ENCODE measurements at places on chromosomes 3 and 15.

- no peak for DNase-seq
These were observed 39.2 kb downstream of the SLC6A11 start for GRCh38 chr3:10855083-10855870.

DNA sequence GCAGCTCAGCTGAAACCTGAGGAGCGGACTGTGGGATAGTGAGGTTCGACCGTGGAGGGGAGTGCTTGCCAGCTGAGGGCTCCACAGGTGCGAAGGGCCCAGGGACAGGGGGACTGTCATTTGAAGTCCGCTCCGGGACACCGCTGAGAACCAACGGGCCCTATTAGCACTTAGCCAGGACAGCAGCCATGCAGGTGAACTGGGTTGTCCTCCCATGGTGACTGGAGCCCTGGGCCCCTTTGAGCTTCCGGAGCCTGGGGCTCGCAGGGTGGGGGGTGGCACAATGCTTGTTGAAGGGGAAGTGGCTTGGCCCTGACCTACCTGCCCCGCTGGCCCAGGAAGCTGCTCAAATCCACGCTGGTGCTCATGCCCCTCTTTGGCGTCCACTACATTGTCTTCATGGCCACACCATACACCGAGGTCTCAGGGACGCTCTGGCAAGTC, 24.7 kb downstream of the PTH1R start:
- DNase-seq: no peak

- no peak for DNase-seq
These were observed 8.2 kb downstream of the XYLB start for GRCh38 chr3:38354588-38355330.

DNA sequence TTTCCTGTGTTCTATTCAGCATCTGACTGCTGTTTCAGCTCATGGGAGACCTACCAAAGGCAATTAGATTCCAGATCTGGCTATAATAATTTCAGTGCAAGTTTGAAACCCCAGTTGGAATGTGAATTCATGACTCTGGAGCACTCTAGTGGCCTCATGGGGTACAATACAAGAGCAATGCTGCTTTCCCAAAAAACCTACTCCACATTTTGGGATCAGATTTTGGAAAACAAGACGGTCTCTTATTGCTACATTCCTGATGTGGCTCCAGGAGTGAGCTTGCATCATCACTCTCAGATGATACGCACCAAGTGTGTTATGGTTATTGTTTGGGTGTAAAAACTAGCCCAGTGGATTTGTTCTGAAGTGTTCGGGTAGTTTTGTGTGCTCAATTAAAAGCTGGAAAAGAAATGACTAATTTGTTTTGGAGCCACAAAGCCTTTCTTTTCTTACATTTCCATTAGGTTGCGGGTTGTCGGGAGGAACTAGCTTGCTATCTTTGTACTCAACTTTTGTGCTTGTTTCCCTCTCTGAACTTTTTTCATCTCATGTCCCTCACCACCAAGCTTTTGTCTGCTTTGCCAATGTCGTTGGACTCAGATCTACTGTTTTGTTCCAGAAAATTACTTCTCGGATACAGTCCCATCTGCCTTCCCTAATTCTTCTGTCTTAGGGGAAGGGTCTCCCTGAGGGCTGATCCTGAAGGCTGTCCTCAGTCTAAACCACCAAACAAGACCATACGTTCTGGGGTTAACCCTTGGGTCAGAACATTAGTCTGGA, 272.1 kb downstream of the BBX start:
- no peak for DNase-seq

DNA sequence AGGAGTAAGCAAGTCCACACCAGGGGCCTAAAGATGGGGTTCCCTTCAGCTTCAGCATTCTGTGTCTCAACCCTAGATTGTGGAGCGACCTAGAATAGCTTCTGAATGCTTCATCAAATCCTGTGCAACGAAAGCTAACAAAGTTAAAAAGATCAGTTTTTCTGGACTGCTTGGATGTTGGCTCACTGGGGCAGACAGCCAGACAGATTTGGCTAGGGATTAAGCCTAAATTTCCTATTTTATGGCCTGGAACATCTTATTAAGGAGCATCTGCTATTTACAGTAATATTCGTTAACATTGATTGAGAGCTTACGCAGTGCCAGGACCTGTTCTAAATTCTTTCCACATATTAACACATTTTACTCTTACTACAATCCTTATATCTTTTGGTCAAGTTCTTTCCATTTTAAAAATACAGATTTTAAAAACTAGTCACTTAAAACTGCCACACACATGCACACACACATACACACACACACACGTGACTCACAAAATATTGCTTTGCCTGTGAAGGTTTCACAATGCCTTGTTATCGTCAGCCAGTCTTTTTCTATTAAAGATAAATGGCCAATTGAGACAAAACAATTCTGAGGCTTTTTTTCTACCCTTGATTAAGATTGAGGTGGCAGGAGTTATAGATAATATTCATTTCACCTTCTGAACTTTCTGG, 173.3 kb upstream of the SNTN start:
- DNase-seq: no peak

GRCh38 chr15:93900476-93901400, 330.6 kb upstream of the MCTP2 start:
- no peak for DNase-seq

DNA sequence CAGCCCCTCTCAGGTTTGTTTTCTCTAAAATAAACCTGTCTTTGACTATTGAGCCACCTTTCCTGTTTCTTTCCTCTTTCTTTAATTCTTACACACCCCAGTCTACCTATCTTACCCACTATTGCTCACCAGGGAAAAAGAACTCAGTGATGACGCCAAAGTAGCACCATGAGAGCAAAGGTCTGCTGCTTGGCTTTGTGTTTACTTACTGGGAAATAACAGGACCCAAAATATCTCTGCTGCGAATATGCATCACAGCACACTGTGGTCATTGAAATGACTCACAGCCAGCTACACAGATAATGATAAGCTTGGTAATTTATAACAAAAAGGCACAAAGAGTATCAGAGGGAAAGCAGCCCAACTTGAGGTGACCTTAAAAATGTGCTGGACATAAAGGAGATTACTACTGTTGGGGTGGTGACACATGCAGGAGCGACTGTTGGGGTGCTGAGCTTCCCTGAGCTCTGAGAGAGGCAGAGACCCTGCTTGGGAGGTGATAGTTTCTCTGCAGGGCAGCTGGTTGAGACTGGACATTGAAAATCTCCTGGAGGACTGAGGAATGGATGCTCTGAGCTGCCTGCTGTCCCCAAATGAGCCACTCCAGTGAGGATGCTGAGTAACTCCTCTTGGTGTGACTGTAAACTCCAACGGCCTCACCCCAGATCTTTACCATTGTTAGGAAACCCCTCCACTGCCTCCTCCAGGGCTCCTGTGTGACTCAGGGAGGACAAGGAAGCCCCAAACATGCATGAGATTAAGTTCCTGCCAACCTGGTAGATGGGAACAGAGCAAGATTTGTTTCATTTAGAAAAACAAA, 14.5 kb downstream of the EFCAB12 start:
- DNase-seq: no peak

DNA sequence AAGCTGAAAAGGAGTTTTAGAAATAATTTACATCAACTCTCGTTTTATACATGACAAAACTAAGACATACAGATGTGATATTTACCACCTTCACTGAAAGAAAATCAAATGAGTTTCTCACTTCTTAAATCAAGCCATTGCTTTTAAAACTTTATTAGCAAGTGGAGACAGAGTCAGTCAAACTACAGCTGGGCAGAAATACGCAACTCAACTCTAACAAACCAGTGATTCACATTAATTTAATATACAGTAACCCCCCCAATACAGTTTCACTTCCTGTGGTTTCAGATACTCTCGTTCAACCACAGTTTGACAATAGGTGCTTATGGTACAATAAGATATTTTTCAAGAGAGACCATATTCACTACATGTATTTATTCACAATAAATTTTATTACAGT, 477.1 kb downstream of the MAGI1 start:
- DNase-seq: no peak

GRCh38 chr15:65100442-65100841, 14.6 kb downstream of the UBAP1L start:
- peak; percentile 35 for DNase-seq

- DNase-seq: peak; percentile 61
These were observed 123.2 kb downstream of the DNAJB8 start for GRCh38 chr3:128343287-128344051.

DNA sequence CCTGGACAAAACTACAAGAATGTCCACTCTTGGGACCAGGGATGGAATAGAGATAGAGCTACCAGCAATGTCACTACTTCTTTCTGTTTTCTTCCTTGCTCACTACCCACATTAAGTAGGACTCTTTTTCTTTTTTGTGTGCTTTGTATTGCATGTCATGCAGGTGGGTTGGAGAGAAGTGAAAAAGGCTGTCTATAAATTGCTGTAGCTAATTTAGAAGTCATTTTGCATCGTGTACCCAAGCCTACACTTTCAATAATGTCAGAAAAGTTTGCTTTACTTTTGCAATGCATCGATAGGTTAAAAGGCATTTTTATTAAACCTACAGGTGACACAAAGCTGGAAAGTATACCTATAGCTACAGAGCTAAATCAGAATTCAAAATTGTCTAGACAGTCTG, 58.9 kb downstream of the GTF2E1 start:
- DNase-seq: no peak

GRCh38 chr3:30169487-30169886, 436.9 kb upstream of the TGFBR2 start:
- DNase-seq: no peak

DNA sequence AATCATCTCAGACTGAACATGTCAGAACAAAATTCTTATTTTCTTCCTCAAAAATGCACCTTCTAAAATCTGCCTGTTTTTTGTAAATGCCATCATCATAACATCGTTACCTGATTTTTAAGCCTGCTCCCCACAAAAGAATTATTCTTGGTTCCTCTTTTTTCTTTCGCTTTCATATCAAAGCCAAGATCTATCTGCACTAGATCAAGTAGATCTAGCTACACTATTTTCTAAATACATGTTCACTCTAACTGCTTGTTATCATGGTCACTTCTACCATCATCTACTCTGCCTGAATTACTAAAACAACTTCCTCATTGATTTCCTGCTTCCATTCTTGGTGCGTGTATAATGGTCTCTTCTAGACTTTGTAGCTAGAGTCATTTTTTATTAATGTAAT, 217.7 kb downstream of the ARPP21 start:
- no peak for DNase-seq

DNA sequence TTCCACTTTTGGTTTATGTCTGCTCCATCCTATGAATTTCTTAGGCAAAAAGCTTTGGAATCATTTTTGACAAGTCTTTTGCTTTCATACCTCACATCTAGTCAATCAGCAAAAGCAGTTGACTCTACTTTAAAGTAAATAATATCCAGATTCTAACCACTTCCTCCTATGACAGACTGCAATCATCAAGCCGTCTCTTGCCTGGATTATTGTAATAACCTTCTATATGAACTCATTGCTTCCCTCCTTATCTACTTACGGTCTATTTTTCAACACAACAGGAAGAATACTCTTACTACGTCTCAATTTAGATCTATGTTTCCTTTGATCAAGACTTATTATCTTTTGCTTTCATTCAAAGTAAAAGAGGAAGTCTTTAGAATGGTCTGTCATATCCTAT, 20.7 kb downstream of the CLDN1 start:
- DNase-seq: no peak

- no peak for DNase-seq
These were observed 93.2 kb downstream of the MAGI1 start for GRCh38 chr3:65945480-65945879.

GRCh38 chr3:44198284-44199269, 43.1 kb upstream of the TOPAZ1 start:
- peak; percentile 68 for DNase-seq

- no peak for DNase-seq
These were observed 27.2 kb downstream of the ACAA1 start for GRCh38 chr3:38109580-38110313.

DNA sequence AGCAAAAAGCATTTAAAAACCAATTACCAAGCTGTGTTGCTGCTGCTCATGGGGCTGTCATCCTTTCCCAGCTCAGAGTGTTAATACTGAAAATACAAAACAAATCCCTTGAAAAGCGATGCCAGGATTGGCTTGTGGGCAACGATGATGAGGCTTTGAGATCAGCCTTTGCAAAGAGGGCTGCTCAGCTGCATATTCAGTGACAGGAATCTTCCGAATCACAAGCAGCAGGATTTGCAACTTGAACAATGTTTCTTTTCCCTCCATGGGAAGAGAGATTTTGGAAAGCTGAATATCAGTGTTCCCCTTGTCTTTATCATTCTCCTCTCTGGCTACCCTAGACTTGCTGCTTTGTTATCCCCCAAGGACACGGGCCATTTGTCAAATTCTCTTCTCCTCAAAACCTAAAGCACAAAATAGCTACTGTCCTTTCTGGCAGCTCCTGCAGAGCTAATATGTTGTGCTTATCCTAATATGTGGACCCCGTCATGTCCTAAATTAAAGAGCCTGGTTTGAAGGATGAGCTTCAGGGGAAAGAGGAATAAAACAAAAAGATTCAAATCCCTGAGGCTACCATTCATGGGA, 375.8 kb downstream of the GAP43 start:
- no peak for DNase-seq

DNA sequence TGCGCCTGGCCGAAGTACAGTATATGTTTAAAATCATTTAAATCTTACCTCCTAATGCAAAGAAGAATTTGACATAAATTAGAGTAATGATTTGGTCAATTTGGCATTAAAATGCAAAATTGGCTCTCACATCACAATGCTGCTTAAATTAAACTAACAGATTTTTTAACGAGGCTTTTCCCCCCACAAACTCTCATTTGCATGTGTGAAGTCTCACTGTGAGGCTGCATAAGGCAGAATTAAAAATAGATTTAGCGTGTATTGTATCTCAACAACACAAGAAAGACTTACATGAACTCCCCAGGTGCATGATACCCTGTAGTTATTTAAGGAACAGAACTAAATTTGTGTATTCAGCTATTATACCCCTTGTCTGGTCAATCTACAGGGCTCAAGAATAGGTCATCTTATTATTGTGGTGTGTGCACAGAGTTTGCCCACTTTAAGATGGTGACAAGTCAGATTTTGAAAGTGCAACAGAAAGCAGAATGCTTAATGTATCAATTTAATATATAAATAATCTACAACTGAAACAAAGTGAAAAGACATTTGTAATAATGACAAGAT, 897.9 kb downstream of the EPHA3 start:
- DNase-seq: no peak

- no peak for DNase-seq
These were observed 29.5 kb upstream of the FAM107A start for GRCh38 chr3:58606693-58607092.

- DNase-seq: peak; percentile 28
These were observed 338.3 kb upstream of the ZNF385D start for GRCh38 chr3:22089284-22089683.

DNA sequence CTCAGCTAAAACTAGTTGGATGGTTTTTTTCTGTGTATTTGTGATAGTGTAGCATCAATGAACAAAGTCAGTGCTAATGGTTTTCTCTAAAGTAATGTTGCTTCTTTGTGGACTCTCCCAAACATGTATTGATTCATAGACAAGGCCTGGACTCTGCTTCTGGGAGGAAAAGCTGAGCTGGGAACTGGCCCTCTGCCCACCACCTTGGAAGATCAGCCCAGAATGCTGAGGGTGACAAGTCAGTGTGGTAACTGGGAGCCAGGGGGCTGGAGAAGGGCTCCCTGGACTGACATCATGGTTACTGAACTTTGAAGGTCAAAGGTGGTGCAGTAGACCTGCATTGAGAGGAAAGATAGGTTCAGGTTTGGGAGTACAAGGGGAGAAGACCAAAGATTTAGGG, 3.0 kb downstream of the ARHGAP31 start:
- no peak for DNase-seq
